ENCODE measurements at places on chromosomes 5 and 9.

GRCh38 chr9:129451089-129451656 is 169.7 kb downstream of the C9orf50 start:
- no peak for DNase-seq

DNA sequence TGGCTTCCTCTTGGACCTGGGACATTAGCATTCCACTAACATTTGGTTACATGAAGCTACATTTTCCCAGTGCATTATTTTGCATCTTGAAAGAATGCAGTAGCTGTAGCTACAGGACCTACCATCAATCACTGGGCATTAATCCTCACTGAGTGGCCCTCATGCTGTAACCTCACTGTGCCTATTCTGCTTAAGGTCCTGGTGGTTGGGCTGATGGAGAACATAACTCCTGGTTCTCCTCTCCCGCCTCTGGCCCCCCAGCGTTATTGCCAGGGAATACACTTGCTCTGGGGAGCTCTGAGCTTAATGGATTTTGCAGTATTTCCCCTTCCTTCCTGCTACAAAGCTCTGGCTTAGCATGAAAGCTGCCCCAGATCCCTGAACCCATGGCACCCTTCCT is 111.5 kb upstream of the EQTN start:
- DNase-seq: no peak

DNA sequence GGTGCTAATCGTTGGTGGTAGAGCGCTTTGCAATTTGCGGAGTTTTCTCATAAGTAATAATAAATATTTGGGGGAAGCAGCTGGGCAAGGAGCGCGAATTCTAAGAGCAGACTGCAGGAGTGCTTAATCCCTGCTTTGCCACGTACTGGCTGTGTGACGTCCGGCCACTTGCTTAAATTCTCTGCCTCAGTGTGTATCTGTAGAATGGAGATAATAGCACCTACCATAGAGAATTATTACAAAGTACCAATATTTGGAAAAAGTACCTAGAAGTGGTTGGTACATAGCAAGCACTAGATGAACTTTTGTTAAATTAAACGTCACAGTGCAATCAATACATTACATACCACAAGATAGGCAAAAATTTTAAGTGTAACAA is 598 bp upstream of the TMED7 start:
- DNase-seq: no peak

- no peak for DNase-seq
Observed at GRCh38 chr5:93296338-93296737, 284.7 kb downstream of the NR2F1-AS1 start.

- no peak for DNase-seq
Observed at GRCh38 chr5:93591323-93591945, 8.4 kb downstream of the NR2F1 start.
